ENCODE measurements at places on chromosomes 2 and 18. TPM values are rescaled to one million over a fixed set of nuclear protein-coding genes. Genes with fewer than 3 reads are reported as not detected.

- no peak for DNase-seq
These were observed 662.2 kb downstream of the XIRP2 start for GRCh38 chr2:167550448-167550847.

The SNRPD1 gene
- total RNA-seq, result 184 TPM

DNA sequence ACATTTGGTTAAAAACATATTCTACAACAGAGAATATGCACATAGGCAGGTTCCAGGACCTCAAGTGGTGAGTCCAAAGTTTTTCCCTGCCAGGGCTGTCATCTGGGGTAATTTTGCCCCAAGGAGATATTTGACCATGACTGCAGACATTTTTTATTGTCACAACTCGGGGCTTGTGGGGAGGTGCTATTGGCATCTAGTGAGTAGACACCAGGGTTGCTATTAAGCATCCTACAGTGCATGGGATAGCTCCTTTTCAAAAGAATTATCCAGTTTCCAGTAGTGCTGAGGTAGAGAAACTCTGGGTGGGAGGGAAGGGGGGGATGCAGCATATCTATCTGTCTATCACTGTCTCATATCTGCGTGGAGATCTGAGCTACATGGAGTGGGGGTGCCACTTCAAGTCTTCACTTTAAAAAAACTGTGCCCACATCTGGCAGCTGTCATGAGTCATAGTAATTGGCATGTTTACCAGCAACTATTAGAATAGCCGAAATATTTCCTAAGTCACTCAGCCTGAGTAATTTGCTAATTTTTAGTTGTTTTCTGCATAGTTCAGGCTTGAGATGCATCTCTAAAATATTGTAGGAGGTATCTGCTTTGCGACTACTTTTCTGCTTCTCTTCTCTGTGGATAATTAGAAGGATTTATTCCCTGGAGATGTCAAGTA is 254.0 kb upstream of the RBMS1 start:
- no peak for DNase-seq

- no peak for DNase-seq
These were observed 26.1 kb downstream of the TYMS start for GRCh38 chr18:683531-683930.

DNA sequence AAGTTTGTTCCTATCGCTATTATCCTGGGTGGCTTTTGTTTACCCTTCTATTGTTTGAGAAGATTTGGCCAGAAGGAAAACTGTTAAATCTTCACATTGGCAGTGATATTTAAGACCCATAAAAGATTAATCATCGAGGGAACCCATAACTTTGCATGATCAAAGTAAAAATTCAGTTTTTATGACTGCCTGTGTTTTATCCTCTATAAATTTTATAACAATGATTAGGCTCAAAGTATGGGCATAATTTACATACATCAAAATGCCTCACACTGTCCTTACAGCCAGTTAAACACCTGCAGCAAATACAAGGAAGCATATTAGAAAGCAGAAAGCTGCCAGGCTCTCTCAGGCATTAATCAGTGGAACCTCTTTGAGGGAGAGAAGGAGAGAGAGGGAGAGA is 289.1 kb downstream of the ICOS start:
- DNase-seq, result no peak

The NEB gene
- total RNA-seq, result 2.6 TPM

The SCN1A gene
- 1.9 TPM for total RNA-seq

The IL37 gene
- not detected for total RNA-seq

DNA sequence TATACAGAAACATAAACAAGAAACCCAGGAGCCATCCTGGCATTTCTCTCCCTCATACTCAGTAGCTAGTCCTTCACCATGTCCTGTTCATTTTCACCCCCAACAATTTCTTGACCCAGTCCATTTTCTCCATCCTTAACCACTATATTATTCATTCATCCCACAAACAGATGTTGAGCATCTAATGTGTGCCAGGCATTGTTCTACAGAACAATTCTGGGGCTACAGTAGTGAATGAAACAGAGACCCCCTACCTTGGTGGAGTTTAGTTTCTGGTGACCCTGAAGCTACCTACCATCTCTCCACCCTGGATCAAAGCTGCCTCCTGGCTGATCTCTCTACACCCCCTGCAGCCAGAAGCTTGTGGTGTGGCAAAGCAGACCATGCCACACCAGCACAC is 27.5 kb upstream of the BZW1 start:
- DNase-seq, result no peak

DNA sequence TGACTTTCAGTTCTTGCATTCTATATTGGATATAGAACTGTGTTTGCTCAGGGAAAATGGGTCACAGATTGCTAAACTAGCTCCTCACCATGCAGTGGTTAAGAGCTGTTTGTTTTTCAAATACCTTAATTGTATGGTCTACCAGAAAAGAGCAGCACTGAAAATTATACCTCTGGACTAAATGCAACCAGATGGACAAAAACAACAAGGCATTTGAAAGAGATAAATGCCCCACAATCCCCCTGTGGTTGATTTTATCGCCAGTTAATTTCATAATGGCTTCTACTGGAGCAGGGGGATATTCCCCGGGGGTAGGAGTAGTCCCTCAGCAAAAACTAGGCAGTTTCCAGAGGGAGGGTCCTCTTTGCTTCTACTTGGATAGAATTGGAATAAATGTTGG is 267.9 kb upstream of the TNP1 start:
- DNase-seq, result no peak
